ENCODE measurements at places on chromosomes 4 and X. TPM values are rescaled to one million over a fixed set of nuclear protein-coding genes. Genes with fewer than 3 reads are reported as not detected.

GRCh38 chr4:121070696-121071639, 1.4 kb downstream of the NDNF start:
- DNase-seq, result no peak

FGD1 gene
- 8.3 TPM for total RNA-seq

GRCh38 chr4:80180743-80181142, 16.6 kb upstream of the PRDM8 start:
- DNase-seq, result no peak

GRCh38 chr4:168451744-168452390, 28.4 kb downstream of the DDX60L start:
- DNase-seq, result peak; percentile 50

DNA sequence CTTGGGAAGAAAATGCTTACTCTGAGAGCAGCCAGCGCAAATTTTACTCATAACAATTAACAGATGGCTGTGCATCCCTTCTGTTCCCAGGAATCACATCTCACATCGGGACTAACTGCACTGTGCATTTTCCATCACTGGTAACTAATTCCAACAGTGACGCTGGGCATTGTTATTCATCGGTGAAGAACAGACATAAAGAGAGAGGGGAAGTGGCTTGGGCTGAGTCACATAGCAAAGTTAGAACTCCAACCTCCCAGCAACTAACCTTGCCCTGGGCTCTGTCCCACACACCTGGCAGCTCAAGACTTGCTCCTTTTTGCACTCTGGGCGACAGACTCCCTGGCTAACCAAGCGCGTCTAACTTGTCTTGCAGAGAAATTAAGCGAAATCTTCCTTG, 6.4 kb upstream of the LONRF3 start:
- no peak for DNase-seq

- DNase-seq, result no peak
Measured at GRCh38 chr4:40621592-40622512, 7.8 kb downstream of the RBM47 start.

- DNase-seq, result no peak
Measured at GRCh38 chr4:137474711-137475301, 57.5 kb downstream of the PCDH18 start.

GRCh38 chrX:39592776-39593175, 505.0 kb downstream of the BCOR start:
- no peak for DNase-seq

IL9R gene
- not detected for total RNA-seq

DNA sequence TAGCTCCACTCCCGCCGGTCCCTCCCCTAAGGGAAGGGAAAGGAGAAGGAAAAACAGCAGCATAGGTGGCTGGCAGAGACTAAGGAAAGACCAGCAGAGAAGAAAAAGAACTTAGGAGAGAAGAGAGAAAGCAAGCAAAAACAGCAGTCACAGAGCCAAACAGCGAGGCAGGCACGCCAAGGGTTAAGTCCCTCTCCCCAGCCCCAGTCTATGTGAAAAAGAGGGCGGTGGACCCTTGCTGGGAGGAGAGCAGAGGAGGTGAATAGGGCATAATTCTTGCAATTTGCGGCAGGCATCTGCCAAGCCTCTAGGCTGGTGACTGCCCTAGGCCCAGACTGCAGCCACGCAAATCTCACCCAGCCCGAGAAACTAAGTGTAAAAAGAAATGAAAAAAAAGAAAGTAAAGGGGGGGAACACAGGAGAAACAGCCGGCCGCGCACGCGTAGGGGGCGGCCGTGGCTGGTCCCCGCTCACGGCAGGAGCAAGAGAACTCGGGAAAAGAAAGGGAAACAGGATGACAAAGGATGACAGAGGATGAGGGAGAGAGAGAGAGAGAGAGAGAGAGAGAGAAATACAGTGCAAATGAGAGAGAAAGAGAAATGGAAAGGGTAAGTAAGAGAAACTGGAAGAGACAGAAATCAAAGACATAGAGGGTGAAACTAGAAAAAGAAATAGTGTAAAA, 48.6 kb downstream of the MAGEA9 start:
- DNase-seq, result no peak

DNA sequence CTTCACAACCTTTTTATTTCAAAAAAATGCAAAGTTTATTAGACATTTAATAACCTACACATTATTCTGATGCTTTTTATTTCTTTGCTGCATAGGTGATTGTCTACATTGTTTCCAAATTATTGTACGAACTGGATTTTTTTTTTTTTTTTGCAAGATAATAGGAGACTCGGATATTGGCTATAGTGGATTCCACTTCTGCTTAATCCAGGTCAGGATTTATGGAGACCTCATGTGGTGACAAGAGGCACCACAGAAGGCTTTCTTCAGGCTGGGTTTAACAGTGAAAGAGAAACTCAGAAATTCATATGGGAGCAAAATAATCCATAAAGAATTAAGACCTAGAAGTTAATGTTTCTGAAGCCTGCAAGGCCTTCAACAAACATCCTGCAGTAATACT, 2.4 kb upstream of the SLIT2 start:
- DNase-seq, result no peak

GRCh38 chr4:152591876-152592275, 56.0 kb upstream of the FBXW7 start:
- DNase-seq, result no peak

GRCh38 chr4:2814627-2815270, 21.9 kb downstream of the SH3BP2 start:
- no peak for DNase-seq

GTPBP6 gene
- 48.5 TPM for total RNA-seq

Measured in glomerular endothelial cell (primary cell).